ENCODE measurements at places on chromosomes 2 and 18.

DNA sequence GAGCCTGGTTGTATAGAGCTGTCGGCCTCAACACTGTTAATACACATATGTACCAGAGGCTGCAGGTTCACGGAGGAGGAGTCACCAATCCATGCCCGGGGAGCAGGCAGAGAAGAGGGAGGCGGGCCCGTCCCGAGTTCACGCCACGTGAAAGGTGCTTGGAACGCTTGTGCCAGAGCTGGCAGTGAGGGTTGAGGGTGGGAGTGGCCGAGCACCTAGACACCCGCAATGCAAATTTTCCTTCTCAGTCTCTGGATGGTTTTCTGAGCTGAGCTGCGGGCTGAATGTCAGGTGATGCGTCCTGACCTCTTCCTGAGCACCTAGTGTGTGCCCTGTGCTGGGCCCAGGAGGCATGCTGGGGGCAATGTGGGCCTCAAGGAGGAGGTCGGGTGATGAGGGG is 52.2 kb downstream of the ODC1 start:
- no peak for DNase-seq

DNA sequence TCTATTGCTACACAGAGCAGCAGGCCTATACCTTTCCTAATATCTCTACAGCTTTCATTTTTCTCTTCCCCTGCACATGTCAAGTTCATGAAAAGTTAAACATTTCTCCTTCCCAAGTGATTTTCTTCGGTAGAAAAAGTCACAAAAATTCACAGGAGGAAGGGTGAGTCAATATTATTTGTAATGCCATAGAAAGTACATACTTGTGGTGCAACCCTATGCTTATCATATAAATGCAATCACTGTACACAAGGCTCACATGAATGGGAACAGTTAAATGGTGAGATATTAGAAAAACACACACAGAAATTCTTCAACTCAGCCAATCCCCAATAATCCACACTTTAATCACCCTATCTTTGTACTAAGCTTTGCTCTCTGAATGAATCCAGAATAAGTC is 651.6 kb downstream of the LRRTM4 start:
- DNase-seq, result no peak

- peak; percentile 11 for DNase-seq
Measured at GRCh38 chr2:31729442-31730092, 148.8 kb upstream of the SRD5A2 start.

- DNase-seq, result no peak
Measured at GRCh38 chr2:240250150-240250984, 109.9 kb upstream of the OTOS start.

DNA sequence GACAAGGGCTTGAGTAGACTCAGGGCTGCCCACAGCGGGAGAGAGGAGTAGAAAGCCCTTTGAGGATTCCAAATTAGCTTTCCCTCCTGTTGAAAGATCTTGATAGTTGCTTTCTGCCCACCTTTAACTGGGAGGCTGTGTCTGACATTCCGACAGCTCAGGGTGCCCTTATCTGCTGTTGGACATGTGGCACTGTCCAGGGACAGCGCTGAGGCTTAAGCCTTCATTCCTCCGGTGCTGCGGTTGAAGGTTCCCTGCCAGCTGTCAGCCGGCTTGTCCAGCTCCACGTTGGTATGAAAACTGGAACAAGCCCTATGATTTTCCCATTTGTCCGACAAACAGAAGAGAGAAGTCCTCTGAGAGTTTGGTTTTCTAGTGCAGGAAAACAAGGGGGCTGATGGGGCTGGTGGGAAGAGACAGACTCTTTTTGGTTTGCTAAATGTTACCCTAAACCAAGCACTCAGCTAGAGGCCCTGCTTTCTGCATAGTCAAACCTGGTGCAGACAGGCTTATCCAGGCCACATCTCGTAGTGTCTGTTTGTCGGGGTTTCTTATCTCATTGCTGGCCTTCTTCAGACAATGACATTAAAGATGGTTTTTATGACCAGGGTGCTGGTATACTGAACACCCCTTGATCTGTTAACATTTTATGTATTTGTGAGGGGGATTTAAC is 24.5 kb downstream of the GREB1 start:
- no peak for DNase-seq

- DNase-seq, result no peak
Measured at GRCh38 chr18:44473394-44474066, 207.2 kb upstream of the SETBP1 start.

GRCh38 chr18:7764405-7764804 is 197.3 kb downstream of the PTPRM start:
- DNase-seq, result no peak

DNA sequence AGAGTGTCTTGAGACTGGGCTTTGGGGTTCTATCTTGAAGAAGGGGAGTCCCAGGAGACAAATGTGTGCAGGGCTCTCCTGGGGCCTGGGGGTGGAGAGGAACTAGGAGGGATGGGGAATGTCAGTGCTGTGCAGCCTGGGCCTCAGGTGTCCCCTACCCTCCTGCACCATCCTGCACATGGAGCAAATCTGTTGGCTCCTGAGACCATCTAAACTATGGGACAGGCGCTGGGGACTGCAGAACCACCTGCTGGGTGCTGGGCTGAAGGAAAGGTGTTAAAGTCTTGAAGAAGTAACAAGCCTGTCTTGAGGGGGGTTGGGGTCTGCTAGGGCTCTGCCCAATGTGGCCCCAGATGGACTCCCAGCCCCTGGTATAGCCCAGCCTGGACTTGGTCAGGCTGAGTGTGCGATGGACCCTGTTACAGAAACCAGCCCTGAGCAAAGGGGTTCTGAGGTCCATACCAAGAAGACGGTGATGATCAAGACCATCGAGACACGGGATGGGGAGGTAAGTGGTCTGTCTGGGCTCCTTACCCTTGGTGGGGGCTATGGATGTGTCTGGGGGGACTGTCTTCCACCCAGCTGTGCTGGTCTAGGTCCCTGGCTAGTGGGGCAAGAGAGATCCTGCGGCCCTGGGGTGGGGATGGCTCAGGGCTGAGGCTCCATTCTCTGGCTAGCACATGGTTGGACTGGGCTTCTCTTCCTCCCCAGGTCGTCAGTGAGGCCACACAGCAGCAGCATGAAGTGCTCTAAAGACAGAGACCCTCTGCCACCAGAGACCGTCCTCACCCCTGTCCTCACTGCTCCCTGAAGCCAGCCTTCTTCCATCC is 7.3 kb downstream of the DES start:
- no peak for DNase-seq

GRCh38 chr2:219247678-219248642 is 2.7 kb downstream of the STK16 start:
- no peak for DNase-seq

DNA sequence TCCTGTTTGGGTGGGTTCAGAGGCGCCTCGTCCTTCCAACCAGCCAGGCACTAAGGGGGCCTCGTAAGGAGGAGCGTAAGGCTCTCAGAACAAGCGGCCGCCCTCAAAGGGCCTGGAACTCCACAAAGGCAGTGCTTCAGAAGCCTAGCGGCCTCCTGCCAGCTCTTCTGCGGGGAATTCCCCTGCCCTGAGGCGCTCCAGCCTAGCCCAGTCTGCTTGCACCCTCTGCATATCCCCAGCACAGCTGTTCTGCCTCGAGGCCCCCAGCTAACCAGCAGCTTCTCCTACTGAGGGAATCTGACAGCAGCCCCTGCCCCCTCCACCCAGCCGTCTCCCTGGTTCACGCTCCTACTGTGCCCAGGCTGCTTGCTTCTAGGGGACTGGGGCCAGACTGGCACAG is 265.9 kb downstream of the TFCP2L1 start:
- DNase-seq, result no peak

GRCh38 chr18:33014060-33014796 is 241.4 kb upstream of the KLHL14 start:
- no peak for DNase-seq

- DNase-seq, result no peak
Measured at GRCh38 chr18:23193742-23194141, 58.5 kb downstream of the CABLES1 start.

GRCh38 chr2:122411231-122411630 is 655.8 kb downstream of the TSN start:
- DNase-seq, result no peak

DNA sequence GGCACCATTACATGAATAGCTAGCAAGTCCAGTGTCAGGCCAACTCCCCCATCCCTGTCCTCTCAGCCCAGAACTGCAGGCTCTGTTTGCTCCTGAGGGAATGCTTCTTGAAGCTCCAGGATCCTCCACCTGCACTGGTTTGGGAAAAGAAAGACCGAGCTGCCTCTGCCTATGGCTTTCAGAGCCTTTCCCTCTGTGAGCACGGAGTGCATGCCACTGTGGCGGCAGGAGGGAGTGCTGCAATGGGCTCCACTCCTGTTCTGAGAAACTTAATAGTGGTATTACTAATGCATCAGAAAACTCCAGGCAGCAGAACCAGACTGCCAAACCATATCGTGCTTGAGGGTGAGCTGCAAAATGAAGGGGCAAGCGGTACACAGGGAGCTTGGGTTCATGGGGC is 271.8 kb downstream of the SRBD1 start:
- no peak for DNase-seq
